ENCODE measurements at places on chromosomes 5 and 9.
A peak's percentile ranks its signal among the peaks of the same experiment; 100 is the strongest.

DNA sequence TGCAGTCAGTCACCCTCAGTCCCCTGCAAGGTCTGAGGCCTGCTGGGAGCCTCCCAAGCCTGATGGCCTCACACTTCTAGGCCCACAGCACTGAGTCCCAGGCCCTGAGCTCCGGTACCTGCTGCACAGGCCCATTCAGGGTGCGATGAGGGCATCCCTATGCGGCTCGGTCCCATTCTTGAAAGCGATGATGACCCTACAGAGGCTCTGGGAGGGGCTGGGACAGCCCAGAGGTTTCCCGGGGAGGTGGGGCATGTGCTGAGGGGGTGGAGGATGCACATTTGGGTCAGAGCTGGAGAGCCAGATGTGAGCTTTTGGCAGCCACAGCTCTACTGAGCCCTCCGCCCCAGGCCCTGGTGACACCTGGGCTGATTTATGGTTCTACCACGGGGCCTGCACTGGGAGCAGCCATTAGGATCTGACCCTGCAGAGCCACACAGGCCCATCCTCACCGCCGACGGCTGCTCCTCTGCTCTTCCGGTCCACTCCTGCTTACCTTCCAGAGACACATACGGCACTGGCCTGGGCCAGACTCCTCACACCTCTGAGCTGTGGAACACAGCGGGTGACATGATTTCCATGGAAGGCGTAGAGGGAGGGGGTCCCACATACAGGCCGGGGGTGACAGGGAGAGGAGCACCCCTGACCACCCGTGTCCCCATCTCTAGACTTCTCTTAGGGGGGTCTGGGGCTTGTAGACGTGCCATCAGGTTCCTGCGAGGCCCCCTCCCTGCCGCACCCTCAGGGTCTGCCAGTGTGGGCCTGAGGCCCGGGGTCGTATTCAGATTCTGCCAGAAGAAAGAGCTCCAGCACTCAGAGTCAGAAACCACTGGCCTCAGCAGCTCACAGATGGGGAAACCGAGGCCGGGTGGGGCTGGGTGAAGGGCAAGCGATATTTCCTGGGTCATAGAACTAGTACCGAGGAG lies 53.4 kb downstream of the COL23A1 start:
- DNase-seq: no peak

DNA sequence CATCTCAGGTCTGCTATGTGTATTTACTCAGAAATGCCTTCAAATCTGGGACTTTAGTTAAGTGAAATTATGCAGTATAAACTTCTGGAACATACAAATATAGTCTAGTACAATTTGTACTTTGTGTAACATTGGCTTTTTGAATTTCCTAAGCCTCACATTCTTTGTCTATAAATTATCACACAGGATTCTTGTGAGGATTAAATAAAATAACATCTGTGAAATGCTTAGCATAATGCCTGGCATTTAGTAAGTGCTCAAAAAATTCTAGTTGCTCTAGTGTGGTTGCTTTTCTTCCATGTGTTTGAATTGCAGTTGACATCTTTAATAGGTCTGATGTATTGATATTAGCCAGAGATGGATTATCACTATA lies 2.6 kb downstream of the HMMR start:
- DNase-seq: no peak

- DNase-seq: no peak
These were observed 115.9 kb downstream of the KIF4B start for GRCh38 chr5:155129513-155129880.

GRCh38 chr5:67983251-67984110 lies 232.1 kb upstream of the PIK3R1 start:
- no peak for DNase-seq

DNA sequence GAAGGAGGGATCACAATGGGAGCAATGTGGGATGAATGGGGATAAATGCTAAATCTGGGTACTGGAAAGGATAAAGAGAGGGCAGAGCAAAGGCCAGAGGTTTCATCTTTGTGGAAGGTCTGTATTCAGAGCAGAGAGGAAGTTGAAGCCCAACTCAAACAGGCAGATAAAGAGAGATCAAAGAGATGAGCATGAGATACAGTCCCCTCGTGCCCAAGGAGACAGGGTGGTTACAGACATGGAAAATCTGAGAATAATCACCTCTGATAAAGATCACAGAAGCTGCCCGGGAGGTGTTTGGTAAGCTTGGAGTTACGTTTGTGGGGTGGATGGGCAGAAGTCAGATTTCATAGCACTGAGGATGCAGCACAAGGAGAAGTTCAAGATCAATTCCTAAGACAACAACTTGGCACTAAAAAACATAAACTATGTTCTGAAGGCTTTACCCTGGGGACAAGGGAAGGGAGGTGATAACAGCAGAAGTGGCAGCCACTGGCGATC lies 459 bp upstream of the ERAP2 start:
- no peak for DNase-seq

- peak; percentile 48 for DNase-seq
These were observed 1.3 kb downstream of the CD74 start for GRCh38 chr5:150411245-150411979.

DNA sequence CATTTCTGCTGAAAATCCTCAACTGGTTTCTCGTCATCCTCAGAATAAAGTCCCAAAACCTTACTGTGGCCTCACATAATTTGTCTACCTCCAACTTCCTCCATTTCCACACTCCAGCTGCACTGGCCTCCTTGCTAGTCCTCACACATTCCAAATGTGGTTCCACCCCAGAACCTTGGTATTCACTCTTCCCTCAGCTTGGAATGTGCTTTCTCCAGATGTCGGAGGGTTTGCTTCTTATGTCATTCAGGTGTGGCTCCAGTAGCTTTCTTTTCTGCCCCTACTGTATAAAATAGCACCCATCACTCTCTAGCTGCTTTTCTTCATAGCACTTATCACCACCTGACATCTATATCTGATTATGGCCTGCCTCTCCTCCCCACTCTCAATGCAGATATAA lies 102.5 kb upstream of the IFNK start:
- DNase-seq: no peak

DNA sequence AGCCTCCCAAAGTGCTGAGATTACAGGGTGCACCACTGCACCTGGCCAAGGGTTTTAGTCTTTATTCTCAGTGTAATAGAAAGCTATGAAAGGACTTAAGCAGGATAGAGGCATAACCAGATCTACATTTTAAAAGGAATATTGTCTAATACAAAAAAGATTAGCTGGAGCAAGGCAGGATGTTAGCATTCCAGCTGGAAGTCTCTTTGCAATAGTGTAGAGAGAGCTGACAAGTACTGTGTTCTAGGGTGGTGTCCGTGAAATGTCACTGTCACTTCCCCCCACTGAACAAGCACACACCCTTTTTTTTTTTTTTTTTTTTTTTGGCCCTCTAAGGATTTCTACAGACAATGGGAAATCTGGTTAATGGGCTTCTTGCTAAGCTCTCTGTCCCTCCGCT lies 24.2 kb upstream of the DEPDC1B start:
- DNase-seq: no peak

DNA sequence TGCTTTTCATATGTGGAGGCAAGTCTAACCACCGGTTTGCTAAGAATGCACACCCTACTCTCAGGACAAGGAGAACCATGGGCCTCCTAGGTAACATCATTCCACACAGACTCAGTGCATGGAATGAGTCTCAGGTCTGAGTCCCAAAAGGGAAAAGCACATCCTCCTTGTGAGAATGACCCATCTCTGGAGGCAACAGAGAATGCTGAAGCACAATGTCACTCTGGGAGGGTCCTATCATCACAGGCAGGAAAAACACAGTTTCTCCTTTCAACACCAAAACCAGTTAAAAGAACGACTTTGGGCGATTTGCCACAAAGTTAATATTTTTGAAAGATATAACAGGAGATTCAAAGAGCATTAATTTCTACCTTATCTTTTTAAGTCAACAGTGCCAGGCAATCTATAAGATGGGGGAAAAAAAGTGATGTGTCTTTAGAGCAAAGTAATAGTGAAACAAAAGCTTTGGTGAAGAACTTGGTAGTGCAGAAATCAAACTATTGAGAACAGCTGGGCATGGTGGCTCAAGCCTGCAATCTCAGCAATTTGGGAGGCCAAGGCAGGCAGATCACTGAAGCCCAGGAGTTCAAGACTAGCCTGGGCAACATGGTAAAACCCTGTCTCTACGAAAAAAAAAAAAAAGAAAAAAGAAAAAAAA lies 97.3 kb downstream of the OXCT1 start:
- DNase-seq: no peak

DNA sequence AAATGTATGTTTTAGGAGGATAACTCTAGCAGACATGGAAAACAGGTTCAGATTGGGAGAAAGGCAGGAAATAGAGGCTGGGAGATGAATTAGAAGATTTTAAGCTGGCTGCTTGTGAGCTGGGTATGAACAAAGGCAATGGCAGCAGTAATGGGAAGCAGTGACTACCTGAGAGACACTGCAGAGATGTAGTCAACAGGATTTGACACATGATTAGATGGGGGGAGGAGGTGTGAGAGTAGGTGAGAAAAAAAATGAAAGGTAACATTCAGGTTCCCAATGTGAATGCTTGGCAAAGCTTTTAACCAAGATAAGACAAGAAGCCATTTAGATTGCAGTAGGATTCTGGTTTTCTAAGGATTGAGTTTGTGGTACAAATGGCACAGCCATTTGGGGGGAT lies 22.8 kb upstream of the IFNE start:
- DNase-seq: no peak

- no peak for DNase-seq
These were observed 39.3 kb upstream of the VDAC1 start for GRCh38 chr5:134043793-134044792.

DNA sequence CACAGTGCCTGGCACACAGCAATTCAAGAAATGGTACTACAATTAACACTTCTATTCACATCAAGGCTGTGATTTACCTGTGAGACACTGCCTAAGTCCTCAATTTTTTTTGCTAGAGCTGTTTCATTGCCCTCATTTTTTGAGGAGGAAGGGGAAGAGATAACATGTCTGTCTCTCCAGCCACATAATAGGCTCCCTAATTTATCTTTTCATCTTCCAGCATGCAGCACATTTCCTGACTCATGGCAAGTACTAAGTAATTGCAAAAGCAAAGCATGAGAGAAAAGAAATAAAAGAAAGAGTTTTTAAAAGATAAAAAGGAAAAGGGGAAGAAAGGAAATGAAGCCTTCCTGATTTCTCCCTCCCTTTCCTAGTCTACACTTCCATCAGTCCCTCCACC lies 26.9 kb upstream of the RNF38 start:
- DNase-seq: no peak

DNA sequence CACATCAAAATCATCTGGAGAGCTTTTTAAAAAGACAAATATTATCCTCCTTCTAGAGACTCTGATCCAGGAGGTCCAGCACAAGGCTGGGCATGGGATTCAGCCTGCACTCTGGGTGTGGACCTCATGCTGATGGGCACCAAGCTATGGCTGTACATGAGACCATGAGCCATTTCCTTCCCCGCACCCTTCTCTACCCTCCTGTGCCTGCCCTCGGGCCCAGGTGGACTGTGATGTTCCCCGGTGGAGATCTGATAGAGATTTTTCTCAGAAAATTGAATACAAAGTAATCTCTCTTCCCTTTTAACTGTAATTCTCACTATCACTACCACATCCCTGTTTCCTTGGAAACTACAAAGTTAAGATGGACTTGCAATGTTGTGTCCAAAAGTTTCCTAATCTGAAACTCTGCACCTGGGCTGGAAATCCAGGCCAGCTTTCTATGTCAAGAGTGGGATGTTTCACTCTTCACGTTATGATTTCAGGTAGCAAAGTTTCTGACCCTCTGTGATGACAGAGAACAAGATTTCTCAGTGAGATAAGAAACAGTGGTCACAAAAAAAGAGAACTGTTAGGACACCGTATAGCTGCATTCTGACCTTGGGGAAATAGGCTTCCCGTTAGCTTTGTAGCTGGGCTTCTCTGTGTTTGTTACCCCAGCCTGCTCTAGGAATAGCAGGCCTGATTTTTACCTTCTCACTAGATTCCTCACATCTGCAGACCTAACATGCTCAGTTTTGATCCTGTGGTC lies 11.5 kb downstream of the SFXN1 start:
- no peak for DNase-seq

- DNase-seq: no peak
These were observed 80.6 kb downstream of the HINT1 start for GRCh38 chr5:131084436-131084835.

DNA sequence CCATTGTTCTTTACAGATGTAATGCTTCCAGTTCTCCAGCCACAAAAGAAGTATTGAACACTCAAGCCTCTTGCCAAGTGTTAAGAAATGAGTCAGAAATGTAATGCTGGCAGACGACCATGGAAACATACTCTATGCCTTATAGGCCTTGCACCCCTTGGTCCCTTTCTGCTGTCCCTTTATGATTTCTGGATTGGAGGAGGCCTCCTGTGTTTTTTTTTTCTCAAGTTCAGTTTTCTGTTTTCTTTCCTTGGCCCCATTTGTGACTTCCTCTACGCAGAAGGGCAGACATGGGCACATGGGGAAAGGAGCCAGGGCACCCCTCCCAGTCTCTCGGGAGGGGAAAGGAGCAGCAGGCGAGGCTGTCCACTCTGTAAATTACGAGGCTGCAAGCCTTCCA lies 53.4 kb downstream of the SNX18 start:
- DNase-seq: peak; percentile 9

DNA sequence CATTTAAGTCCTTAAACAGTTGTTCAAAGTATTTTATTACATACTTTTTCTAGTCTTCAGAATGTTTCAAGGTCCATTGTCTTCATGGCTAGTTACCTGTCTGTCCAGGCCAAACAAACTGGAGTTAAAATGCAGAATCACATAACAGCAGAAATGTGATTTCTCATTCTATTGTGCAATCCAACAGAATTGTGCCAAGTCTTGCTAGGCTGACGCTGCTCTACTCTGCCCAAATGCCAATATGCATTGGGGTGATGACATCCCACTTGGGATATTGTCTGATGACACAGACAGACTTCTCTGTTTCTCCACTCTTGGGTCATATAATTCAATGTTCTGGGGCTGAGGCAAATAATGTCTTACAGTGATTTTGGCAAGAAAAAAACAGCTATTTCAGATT lies 5.2 kb upstream of the SLC22A5 start:
- DNase-seq: no peak

- DNase-seq: no peak
These were observed 9.1 kb upstream of the PJA2 start for GRCh38 chr5:109418712-109419352.

GRCh38 chr5:150146235-150146634 lies 9.4 kb downstream of the PDGFRB start:
- DNase-seq: no peak

GRCh38 chr9:110605565-110605964 lies 26.0 kb upstream of the SVEP1 start:
- DNase-seq: no peak

- DNase-seq: no peak
These were observed 95.1 kb downstream of the ZNF354C start for GRCh38 chr5:179154991-179155955.

DNA sequence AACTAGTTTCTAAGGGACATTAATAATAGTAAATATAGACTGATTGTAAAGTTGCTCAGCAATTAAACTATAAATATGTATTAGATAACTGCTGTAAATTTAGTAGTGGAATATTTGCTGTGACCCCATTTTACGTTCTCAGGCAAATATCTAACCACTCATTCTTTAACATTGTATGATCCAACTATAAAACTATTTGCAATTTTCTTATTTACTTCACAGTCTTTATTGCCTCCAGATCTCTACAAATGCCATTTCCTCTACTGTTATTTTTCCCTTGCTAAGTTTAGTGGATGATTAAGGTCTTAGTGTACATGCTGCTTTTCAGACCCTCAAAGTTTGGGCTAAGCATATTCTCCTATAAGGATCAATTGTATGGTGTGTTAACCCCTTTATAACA lies 526.2 kb upstream of the ST8SIA4 start:
- DNase-seq: no peak

GRCh38 chr5:117947121-117947520 lies 1041.2 kb downstream of the DTWD2 start:
- DNase-seq: no peak

- DNase-seq: no peak
These were observed 522.9 kb upstream of the DAB2 start for GRCh38 chr5:39947657-39948056.

GRCh38 chr5:129367883-129368282 lies 92.2 kb upstream of the ADAMTS19 start:
- DNase-seq: no peak
